ENCODE measurements at places on chromosomes 7 and 10. TPM values are rescaled to one million over a fixed set of nuclear protein-coding genes. Genes with fewer than 3 reads are reported as not detected.

The SMKR1 gene
- total RNA-seq: not detected

The CPA4 gene
- 32.7 TPM for total RNA-seq

The SPAM1 gene
- total RNA-seq: 1.2 TPM

The GPR37 gene
- total RNA-seq: 1.2 TPM

The SRRM3 gene
- 3.1 TPM for total RNA-seq

The ANKRD7 gene
- not detected for total RNA-seq

The DHTKD1 gene
- total RNA-seq: 56.3 TPM
